ENCODE measurements at places on chromosomes 16 and 17.

GRCh38 chr16:2687531-2688308, 5.4 kb downstream of the KCTD5 start:
- no peak for DNase-seq

DNA sequence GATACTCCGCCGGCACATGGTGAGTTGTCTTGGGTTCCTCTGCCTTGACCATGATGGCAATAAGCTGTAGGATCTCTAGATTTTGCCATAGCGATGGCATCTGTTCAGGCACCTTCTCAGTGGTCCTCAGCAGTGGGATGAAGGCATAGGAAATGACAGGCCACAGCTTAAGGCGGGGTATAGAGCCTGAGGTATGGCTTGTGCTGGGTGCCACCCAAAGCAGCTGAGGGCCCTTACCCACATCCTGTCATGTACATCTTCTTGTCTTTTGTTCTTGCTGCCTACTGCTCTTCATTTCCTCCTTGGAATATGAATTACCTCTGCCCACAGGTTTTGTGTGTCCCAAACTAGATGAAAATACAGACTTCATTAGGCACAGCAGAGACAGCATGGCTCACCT, 29.5 kb downstream of the KAT7 start:
- DNase-seq: no peak

GRCh38 chr16:12826559-12826958, 22.9 kb upstream of the CPPED1 start:
- no peak for DNase-seq

DNA sequence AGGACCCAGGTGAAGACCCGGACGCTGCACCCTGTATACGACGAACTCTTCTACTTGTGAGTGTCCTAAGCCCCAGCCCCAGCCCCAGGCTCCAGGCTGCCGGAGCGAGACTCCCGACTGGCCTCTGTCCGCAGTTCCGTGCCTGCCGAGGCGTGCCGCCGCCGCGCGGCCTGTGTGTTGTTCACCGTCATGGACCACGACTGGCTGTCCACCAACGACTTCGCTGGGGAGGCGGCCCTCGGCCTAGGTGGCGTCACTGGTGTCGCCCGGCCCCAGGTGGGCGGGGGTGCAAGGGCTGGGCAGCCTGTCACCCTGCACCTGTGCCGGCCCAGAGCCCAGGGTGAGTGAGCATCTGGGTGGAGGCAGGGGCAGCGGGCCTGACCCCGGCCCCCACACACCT, 3.7 kb downstream of the TSR3 start:
- no peak for DNase-seq

DNA sequence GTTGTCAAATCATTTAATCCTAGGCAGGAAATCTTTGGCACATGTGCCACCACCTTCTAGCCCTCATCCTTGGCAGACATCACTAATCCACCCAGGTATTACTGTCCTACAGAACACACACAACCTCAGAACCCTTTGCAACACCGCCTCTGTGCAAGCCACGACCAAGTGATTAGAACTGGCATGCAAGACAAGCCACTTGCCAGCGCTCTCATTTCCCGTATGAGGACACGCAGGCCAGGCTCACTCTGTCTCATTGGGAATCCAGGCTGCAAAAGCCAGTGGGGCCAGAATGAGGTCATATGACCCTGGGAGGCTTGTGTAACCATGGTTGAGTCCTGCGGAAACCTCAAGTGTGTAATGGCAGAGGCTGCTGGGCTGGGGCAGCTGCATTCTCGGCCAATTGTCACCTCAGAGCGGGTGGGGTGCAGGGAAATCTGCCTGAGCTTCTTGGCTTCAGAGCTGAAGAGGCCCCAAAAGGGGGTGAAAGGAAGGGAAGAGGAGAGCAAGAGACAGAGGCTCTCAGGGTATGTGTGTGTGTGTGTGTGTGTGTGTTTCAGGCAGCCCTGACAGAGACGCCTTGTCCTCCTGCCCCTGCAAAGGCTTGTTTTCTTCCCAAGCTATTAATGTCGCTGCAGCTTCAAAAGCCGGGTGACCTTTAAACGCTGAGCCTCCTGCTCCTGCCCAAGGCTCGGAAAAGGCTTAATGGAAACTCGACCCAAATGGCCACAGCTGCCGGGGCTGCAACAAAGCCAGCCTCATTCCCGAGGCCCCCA, 43.2 kb upstream of the MRPS23 start:
- peak; percentile 92 for DNase-seq
